ENCODE measurements at places on chromosomes 7 and 10. TPM values are rescaled to one million over a fixed set of nuclear protein-coding genes. Genes with fewer than 3 reads are reported as not detected.

The CTAGE8 gene
- not detected for total RNA-seq

The SLC26A3 gene
- not detected for total RNA-seq

The ITPRIP gene
- total RNA-seq = 22.6 TPM

The GLI3 gene
- 12.6 TPM for total RNA-seq

The ARMC3 gene
- total RNA-seq = not detected

The LBX1 gene
- not detected for total RNA-seq

- DNase-seq = no peak
- H3K36me3 ChIP-seq = no peaks in the 10 kb centered on the region
- H3K27ac ChIP-seq = no peak overlapping the region
- H3K4me1 ChIP-seq = peaks cover 7% of the 10 kb centered on the region
These were observed 131.9 kb downstream of the SDK1 start for GRCh38 chr7:3432911-3433310.

DNA sequence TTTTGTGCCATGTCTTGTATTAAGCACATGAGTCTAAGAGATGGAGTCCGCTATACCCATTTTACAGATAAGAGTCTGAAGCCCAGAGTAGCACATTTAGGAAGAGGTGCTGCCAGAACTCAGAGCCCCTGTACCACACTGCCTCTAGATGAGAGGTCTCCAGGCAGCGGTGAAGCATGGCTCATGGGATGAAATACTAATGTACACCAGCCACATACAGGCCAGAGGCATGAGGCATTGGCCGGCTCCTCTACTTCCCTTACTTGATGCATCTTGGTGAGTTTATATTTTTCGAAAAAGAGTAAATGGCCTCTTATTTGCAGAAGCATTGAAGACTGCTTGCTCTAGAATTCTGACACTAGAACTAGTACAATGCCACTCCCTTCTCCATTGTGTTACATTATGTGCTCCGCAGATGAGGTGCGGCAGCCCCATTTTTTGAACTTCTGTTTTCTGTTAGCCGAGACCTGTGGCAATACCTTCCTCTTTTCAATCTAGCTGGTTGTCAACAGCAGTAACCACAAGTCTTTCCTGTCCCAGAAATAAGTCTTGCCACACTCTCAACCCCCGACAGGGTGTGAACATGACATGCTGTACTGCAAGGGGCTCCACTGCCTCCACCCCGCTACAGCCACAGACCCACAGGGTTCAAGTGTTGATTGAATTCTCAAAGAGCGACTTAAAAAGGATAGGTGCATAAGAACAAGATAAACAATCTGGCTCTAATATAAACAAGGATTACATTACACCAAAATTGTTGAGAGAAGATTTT lies 145.3 kb downstream of the CELF2 start:
- H3K36me3 ChIP-seq = peaks cover 2% of the 10 kb centered on the region
- peak; percentile 30 for DNase-seq
- peak overlapping the region; percentile 73 for H3K4me3 ChIP-seq
- no peaks in the 10 kb centered on the region for H3K27me3 ChIP-seq
- H3K27ac ChIP-seq = peak overlapping the region; percentile 95

GRCh38 chr10:15606377-15606776 lies 113.3 kb downstream of the ITGA8 start:
- no peak for DNase-seq
- no peaks in the 10 kb centered on the region for H3K36me3 ChIP-seq
- no peaks in the 10 kb centered on the region for H3K27me3 ChIP-seq
- H3K4me3 ChIP-seq = no peak overlapping the region
- no peaks in the 10 kb centered on the region for H3K4me1 ChIP-seq

- no peak overlapping the region for H3K4me3 ChIP-seq
- H3K27me3 ChIP-seq = no peaks in the 10 kb centered on the region
- no peaks in the 10 kb centered on the region for H3K36me3 ChIP-seq
- H3K27ac ChIP-seq = no peak overlapping the region
These were observed 179.6 kb downstream of the SND1 start for GRCh38 chr7:127831318-127832219.

DNA sequence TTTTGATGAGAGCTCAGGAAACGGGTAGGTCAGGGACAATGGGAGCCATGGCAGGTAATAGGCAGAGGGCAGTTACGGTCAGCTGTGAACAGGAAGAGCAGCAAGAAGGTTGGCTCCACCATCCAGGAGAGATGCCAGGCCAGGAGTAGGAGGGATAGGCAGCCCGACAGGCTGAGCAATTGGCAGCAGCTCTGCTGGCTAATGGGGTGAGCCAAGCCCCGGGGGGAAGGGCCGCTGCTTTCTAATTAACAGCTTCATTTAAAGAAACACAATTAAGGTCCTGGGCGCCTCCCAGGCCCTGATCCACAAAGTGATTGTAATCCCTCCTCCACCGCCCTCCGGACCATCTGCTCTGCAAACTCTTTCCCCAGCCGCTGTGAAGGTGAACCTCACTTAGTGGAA lies 23.7 kb downstream of the SH2B2 start:
- peaks cover 42% of the 10 kb centered on the region for H3K36me3 ChIP-seq
- no peaks in the 10 kb centered on the region for H3K4me1 ChIP-seq
- DNase-seq = no peak
- no peak overlapping the region for H3K4me3 ChIP-seq

DNA sequence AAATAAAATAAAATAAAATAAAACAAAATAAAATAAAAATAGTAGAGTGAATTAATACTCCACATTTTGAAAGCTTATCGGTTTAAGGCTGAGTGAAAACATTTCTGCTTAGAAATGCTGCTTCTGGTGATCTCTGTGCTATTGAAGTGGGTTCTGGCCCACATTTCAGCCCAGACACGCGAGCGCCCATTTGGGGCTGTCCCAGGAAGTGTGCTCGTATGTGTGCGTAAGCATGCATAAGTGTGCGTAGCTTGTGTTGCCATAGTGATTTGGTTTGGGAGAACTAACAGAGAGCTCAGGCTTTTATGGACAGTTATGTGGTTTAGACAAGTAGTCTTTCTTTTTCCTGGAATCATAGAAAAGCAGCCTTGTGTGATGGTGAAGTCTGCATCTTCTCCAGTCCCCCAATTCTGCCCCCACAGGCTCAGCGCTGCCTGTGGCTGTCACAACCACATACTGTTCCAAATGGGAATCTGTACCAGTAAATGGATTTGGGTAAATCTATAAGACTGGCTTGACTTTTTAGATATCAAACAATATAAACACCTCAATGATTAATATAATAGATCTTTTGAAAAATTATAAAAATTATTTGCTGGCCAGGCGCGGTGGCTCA lies 29.8 kb upstream of the PURB start:
- H3K4me3 ChIP-seq = no peak overlapping the region
- DNase-seq = no peak
- peaks cover 24% of the 10 kb centered on the region for H3K4me1 ChIP-seq
- no peaks in the 10 kb centered on the region for H3K27me3 ChIP-seq
- H3K27ac ChIP-seq = no peak overlapping the region

DNA sequence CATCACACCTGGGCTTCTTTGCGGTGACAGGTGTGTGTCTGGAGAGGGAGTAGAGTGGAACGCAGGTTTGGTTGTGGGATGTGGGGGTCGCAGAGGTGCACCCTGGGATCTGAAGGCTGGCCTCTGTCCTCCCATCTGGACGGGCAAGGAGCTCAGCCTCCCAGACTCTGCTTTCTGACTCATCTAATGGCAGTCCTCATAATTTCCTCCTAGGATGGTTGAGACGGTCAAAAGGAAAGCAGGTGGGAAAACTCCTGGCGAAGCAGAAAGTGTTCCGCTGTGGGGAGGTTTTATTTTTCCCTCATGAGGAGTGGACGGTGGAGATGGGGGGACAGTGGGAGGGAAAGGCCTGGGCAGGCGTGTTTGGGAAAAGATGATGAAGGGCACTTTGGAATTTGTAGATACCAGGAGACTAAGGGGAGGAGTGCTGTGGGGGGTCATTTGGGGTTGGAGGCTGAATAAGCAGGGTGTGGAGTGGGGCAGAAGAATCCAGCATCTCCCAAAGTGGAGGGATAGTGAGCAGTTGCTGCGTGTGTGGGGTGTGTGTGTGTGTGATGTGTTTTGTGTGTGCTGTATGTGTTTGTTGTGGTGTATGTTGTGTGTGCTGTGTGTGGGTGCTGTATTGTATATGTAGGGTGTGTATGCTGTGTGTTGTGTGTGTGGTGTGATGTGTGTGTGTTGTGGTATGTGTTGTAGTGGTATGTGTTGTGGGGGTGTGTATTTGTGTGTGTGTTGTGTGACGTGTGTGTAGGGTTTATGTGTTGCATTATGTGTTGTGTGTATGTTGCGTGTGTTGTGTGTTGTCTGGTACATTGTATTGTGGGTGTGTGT lies 97.2 kb upstream of the PODXL start:
- H3K27ac ChIP-seq = no peak overlapping the region
- no peaks in the 10 kb centered on the region for H3K4me1 ChIP-seq
- no peaks in the 10 kb centered on the region for H3K36me3 ChIP-seq
- no peak for DNase-seq
- H3K27me3 ChIP-seq = peaks cover 3% of the 10 kb centered on the region
- no peak overlapping the region for H3K4me3 ChIP-seq

DNA sequence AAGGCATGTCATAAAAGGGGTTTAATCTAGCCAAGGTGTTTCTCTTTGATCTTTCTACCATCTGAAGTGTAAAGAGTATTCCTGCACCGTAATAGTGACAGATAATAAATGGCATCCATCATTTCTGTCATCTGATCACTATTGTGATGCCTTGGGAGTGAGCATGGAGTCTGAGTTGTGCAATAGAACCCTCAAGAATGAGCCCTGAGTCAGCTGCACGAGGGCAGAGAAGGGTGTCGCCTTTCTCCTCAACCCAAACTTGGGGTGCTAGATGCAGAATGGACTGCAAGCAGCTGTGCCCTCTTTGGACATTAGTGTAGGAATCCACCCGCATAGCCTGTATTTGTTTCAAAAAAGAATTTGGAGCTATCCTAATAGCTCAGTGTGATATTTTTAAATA lies 115.2 kb downstream of the ZNF37A start:
- no peaks in the 10 kb centered on the region for H3K27me3 ChIP-seq
- H3K36me3 ChIP-seq = peaks cover 10% of the 10 kb centered on the region
- no peak for DNase-seq
- no peak overlapping the region for H3K27ac ChIP-seq
- H3K4me3 ChIP-seq = no peak overlapping the region
- H3K4me1 ChIP-seq = no peaks in the 10 kb centered on the region

GRCh38 chr10:132571650-132572544 lies 34.3 kb downstream of the INPP5A start:
- no peak for DNase-seq
- no peak overlapping the region for H3K27ac ChIP-seq
- H3K4me1 ChIP-seq = peaks cover 49% of the 10 kb centered on the region
- H3K27me3 ChIP-seq = no peaks in the 10 kb centered on the region

- no peaks in the 10 kb centered on the region for H3K4me1 ChIP-seq
- no peak overlapping the region for H3K27ac ChIP-seq
- H3K4me3 ChIP-seq = no peak overlapping the region
- no peaks in the 10 kb centered on the region for H3K36me3 ChIP-seq
- no peak for DNase-seq
These were observed 516.7 kb upstream of the MGMT start for GRCh38 chr10:128950159-128950915.

- no peak for DNase-seq
- H3K27ac ChIP-seq = no peak overlapping the region
- no peaks in the 10 kb centered on the region for H3K4me1 ChIP-seq
- no peaks in the 10 kb centered on the region for H3K27me3 ChIP-seq
- H3K4me3 ChIP-seq = no peak overlapping the region
These were observed 346.5 kb upstream of the CACNA2D1 start for GRCh38 chr7:82789883-82790609.

DNA sequence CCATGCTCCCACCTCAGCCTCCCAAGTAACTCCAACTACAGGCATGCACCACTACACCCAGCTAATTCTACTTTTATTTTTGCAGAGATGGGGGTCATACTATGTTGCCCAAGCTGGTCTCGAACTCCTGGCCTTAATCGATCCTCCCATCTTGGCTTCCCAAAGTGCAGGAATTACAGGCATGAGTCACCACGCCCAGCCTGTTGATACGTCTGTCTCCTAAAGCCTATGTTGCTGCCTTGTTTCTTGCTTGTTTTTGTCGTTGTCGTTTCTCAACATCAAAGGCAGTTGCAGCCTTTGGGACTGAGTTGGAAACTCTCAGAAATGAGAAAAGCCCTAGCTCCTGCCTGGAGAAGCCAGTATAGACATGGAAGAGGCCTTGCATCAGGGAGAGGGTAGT lies 49.9 kb downstream of the SORBS1 start:
- no peak for DNase-seq
- H3K36me3 ChIP-seq = no peaks in the 10 kb centered on the region
- H3K27me3 ChIP-seq = no peaks in the 10 kb centered on the region
- no peak overlapping the region for H3K4me3 ChIP-seq
- peak overlapping the region; percentile 85 for H3K27ac ChIP-seq

DNA sequence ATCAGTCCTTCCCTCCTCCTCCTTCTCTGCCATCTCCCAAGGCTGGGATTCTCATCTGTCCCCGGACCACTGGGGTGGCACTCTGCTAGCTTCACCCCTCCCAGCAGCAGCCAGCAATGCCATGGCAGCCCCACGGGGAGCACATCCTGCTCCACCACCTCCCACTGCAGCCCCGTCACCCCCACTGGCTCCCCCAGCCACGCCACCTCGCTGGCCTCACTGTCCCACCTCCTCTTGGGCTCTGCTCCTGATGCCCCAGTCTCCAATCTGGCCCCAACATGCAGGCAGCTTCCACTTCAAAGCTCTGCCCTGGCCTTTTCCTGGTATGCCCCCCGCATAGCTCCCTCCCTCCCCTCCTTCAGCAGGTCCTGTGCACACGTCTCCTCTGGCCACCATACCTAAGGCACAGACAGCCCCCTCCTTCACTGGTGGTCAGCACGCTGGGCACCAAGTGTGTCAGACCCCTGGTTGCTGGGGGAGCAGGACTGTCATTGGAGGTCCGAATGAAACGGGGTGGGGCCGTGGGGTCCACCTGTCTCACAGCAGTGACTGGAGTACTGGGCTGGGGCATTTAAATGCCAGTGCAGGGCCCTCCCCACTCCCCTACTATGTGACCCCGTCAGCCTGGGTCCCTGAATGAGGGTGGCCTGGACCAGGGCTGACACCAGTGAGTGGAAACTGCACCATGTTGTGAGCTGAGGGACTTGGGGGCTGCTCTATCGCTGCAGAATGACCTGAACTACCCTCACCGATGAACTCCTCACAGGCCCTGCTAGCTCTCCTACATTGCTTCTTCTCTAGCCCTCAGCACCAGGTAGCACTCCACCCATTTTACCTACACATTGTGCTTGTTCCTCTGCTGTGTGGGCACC lies 38.7 kb downstream of the RASGEF1A start:
- H3K4me3 ChIP-seq = peak overlapping the region; percentile 58
- H3K36me3 ChIP-seq = no peaks in the 10 kb centered on the region
- H3K4me1 ChIP-seq = no peaks in the 10 kb centered on the region
- no peak for DNase-seq
- no peak overlapping the region for H3K27ac ChIP-seq

- no peaks in the 10 kb centered on the region for H3K4me1 ChIP-seq
- H3K27ac ChIP-seq = no peak overlapping the region
- no peaks in the 10 kb centered on the region for H3K36me3 ChIP-seq
- H3K4me3 ChIP-seq = no peak overlapping the region
- DNase-seq = peak; percentile 66
- H3K27me3 ChIP-seq = no peaks in the 10 kb centered on the region
These were observed 86.1 kb upstream of the DNAJB6 start for GRCh38 chr7:157250605-157251228.

- no peaks in the 10 kb centered on the region for H3K27me3 ChIP-seq
- H3K4me1 ChIP-seq = peaks cover 17% of the 10 kb centered on the region
- no peak overlapping the region for H3K4me3 ChIP-seq
- no peak overlapping the region for H3K27ac ChIP-seq
- no peaks in the 10 kb centered on the region for H3K36me3 ChIP-seq
These were observed 238.2 kb downstream of the CELF2 start for GRCh38 chr10:11255796-11256444.

All from tibial nerve (tissue), 4 donors.